ENCODE measurements at places on chromosomes 12 and 14.

- no peak overlapping the region for H3K27ac ChIP-seq
- H3K36me3 ChIP-seq = no peaks in the 10 kb centered on the region
- no peak overlapping the region for H3K4me3 ChIP-seq
- no peaks in the 10 kb centered on the region for H3K27me3 ChIP-seq
- DNase-seq = no peak
Measured at GRCh38 chr12:129381715-129382114, 522.1 kb downstream of the TMEM132D start.

DNA sequence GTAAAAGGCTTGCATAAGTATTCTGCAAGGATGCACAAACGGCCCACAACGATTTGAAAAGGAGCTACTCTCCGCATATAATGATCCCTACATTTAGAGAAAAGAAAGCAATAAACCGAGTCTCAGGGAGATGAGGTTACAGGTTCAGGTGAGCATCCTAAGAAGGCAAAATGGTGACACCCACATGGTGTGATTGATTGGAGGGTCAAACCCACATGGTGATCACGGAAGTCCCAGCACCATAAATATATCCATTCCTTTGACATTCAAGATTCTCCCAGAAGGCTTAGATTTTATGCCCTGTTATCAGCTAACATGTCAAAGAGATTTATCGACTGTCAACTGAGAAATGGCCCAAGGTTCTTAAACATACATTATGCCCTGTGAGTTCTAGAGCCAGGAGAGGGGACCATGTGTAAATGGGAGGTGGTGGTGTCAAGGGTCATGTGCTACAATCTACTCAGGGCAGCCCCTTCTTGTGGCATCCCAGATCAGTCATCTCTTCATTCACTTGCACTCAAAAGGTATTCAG lies 282.2 kb downstream of the EMP1 start:
- H3K36me3 ChIP-seq = no peaks in the 10 kb centered on the region
- peaks cover 59% of the 10 kb centered on the region for H3K27me3 ChIP-seq
- H3K4me1 ChIP-seq = no peaks in the 10 kb centered on the region
- DNase-seq = no peak
- H3K27ac ChIP-seq = no peak overlapping the region
- H3K4me3 ChIP-seq = no peak overlapping the region

DNA sequence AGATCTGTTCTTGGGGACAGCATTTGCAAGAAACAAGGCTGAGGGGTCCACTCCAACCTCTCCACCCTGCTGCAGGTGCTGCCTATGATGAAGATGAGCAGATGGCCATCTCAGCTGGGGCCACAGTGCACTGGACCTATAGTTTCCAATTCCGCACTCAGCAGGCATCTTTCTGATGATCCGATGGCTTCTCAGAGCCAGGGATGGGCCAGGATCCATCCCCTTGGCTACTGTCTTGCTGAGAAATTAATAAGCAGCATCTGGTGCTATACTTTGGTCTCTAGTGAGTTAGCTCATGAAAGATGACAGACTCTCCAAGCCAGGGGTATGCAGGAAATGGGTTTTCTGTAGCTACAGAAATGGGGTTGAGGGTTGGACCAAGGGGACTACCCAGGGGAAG lies 18.4 kb upstream of the BDKRB1 start:
- no peak for DNase-seq
- no peaks in the 10 kb centered on the region for H3K4me1 ChIP-seq
- H3K36me3 ChIP-seq = no peaks in the 10 kb centered on the region
- H3K27me3 ChIP-seq = no peaks in the 10 kb centered on the region

GRCh38 chr14:78752518-78753188 lies 582.5 kb downstream of the NRXN3 start:
- H3K27ac ChIP-seq = no peak overlapping the region
- no peaks in the 10 kb centered on the region for H3K36me3 ChIP-seq
- H3K4me3 ChIP-seq = no peak overlapping the region
- no peak for DNase-seq

GRCh38 chr14:60254176-60254575 lies 5.2 kb downstream of the PPM1A start:
- no peaks in the 10 kb centered on the region for H3K36me3 ChIP-seq
- H3K4me1 ChIP-seq = peaks cover 4% of the 10 kb centered on the region
- H3K27me3 ChIP-seq = no peaks in the 10 kb centered on the region
- H3K4me3 ChIP-seq = no peak overlapping the region

- peaks cover 28% of the 10 kb centered on the region for H3K36me3 ChIP-seq
- no peaks in the 10 kb centered on the region for H3K4me1 ChIP-seq
- H3K27ac ChIP-seq = no peak overlapping the region
Measured at GRCh38 chr12:48943221-48943620, 14.1 kb downstream of the ARF3 start.

DNA sequence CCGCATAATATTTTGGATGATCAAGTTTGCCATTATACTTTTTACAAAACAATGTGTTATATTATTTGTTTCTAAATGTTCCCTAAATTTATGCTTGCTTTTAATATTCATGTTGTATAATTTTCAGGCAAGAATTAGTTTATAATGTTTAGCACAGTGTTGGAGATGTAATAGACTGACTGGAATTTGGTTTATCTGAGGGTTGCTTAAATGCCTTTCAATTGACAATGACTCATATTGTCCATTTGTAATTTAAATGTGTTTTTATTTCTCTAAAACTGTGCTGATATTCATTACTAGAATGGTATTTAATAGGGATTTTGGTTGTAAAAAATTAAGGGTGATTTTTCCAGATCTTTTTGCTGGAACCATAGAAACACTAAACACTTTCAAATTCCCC lies 788.4 kb downstream of the SLC6A15 start:
- DNase-seq = no peak
- H3K36me3 ChIP-seq = no peaks in the 10 kb centered on the region

Data from A673 (cell line).